ENCODE measurements at places on chromosomes 1 and 21.

GRCh38 chr21:45136927-45137611 lies 62.7 kb downstream of the ADARB1 start:
- no peak for DNase-seq

GRCh38 chr21:41815652-41816582 lies 49.1 kb upstream of the RIPK4 start:
- DNase-seq = no peak

DNA sequence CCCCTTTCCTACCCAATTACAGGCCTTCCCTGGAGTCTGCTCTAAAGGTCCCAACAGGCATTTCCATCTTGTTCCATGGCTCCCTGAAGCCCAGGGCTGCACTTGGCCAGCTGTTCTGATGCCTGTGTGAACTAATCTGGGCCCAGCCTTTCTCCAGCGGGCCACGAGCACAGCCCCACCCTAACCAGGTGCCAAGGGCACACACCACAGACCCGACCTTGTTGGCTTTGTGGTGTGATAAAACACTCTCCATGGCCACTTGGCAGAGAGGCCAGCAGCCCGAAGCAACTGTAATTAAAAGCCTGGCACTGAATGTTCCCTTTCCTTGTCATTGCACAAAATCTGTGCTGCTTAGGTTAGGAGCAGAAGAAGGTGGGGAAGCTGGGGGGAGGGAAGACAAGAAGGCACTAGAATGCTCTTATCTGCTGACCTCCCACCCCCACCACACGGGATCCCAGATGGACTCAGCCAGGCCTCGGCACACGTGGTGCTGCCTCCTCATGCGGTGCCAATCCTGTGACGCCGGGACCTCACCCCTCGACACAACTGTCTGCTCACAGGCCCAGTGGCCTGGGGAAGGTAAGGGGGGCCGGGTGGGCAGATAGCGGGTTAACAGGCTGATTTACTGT lies 9.9 kb downstream of the HCRTR1 start:
- DNase-seq = no peak

GRCh38 chr1:200526709-200527612 lies 93.6 kb downstream of the KIF14 start:
- no peak for DNase-seq

DNA sequence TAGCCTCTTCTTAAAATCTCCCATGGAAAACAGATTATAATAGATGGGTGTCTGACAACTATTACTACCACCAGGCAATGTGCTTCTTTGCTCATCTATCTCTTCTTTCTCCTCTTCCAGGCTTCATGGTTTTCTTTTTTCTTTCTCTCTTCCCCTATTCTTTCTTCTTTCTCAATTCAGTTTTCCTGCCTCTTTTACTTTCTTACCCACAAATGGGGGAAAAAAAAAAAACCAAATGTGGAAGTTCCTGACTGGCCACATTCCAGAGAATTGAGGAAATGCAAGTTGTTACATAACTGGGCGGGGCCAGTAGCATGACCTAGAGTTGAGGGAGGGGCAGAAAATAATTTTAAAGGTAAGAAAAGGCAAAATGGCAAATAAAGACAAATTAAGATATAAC lies 10.9 kb upstream of the SMG7 start:
- peak; percentile 80 for DNase-seq

DNA sequence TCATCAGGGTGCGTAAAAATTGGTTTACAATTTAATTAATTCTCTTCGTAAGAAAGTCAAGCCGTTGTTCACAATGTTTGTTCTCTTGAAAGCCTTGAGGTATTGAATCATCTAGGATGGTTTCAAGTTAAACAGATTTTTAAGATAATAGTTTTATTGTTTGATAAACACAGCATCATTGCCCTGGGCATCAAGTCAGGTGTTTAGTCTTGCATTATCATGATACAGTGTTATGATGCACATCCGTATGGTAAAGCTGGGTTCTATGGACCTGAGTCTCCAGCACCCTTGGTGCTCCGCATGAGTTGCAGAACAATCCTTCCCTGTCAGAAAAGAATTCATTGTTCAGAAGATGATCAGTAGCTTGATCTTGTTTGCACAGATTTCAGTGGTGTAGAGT lies 359.5 kb downstream of the LMO4 start:
- no peak for DNase-seq

DNA sequence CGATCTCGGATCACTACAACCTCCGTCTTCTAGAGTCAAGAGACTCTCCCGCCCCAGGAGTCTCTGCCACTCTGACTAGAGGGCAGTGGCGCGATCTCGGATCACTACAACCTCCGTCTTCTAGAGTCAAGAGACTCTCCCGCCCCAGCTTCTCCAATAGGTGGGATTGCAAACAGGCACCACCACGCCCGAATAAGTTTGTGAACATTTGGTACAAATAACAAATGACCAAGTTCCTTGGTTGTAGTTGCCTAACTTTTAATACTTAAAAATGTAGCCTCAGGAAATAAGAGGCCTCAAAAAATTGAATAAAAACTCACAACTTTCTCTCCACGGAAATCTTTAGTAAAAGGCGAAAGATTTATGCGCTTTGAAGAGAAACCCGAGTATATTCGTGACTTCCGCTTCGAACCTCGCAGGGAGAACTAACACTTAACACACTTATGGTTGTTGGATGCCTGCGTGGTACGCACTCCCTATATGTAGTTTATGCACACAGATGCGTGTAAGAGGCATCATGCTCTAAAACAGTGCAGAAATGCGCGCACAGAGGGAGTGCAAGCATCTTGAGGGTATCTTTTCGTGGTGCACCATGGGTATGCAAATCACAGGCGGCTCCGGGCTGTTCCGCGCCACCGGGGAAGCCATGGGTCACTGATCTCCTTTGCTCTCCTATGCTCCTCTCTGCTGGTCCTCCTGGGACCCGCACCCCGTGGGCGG lies 11.4 kb downstream of the BTBD19 start:
- peak; percentile 83 for DNase-seq

Measured in HL-60 (cell line).